ENCODE measurements at places on chromosomes 5 and 9. TPM values are rescaled to one million over a fixed set of nuclear protein-coding genes. Genes with fewer than 3 reads are reported as not detected.

DNA sequence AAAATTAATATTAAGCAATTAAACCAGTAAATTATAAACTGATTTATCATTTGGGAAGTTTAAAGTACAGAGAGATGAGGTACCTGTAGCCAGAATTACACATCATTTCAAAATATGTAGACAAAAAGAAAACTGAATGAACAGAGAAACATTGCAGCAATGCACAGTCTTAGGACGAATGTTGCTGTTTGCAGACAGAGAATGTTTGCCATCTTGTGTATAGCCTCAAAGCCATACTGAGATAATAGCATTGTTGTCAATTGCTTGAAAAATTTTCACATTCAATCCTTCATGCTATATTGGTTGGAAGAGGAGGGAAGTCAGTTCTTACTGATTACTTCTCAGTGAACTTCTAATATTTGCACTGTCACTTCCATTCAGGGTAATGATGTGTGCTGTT, 326.2 kb downstream of the PRR16 start:
- no peaks in the 10 kb centered on the region for H3K4me1 ChIP-seq
- no peak for DNase-seq
- no peak overlapping the region for H3K4me3 ChIP-seq
- no peaks in the 10 kb centered on the region for H3K27me3 ChIP-seq

The MUSK gene
- total RNA-seq, result not detected

DNA sequence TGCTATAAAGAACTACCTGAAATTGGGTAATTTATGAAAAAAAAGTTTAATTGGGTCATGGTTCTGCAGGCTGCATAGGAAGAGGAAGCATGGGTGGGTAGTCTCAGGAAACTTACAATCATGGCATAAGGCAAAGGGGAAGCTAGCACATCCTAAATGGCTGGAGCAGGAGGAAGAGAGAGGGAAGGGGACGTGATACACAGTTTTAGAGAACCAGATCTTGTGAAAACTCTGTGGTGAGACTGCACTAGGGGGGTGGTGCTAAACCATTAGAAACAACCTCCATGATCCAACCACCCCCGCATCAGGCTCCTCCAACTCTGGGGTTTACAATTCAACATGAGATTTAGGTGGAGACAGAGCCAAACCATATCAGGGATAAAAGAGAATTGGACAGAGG, 624.2 kb downstream of the PRR16 start:
- H3K36me3 ChIP-seq, result no peaks in the 10 kb centered on the region
- H3K27me3 ChIP-seq, result no peaks in the 10 kb centered on the region
- no peaks in the 10 kb centered on the region for H3K4me1 ChIP-seq
- H3K27ac ChIP-seq, result no peak overlapping the region
- no peak for DNase-seq
- H3K4me3 ChIP-seq, result no peak overlapping the region

DNA sequence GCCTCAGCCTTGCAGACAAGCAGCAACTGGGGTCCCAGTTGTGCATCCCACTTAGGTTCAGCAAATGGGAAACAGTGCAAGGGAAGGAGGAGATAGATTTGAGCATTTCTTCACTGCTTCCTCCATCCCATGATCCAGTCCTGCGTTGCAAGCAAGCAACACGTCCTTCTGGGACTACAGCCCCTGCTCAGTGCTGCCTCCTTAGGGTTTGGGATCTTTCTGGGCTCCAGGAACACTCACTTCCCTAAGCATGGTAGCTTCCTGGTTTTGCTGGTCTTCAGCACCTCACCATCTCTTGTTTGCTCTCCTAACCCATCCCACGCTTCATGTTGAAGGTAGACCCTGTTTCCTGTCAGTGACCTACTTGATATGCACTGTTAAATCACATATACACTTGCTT, 444.7 kb downstream of the MED10 start:
- no peaks in the 10 kb centered on the region for H3K36me3 ChIP-seq
- H3K27ac ChIP-seq, result no peak overlapping the region
- no peaks in the 10 kb centered on the region for H3K4me1 ChIP-seq
- DNase-seq, result no peak
- H3K4me3 ChIP-seq, result no peak overlapping the region

- H3K36me3 ChIP-seq, result no peaks in the 10 kb centered on the region
- DNase-seq, result no peak
- H3K27me3 ChIP-seq, result no peaks in the 10 kb centered on the region
- H3K4me3 ChIP-seq, result no peak overlapping the region
- peak overlapping the region; percentile 80 for H3K27ac ChIP-seq
Observed at GRCh38 chr9:4923580-4924544, 61.2 kb upstream of the JAK2 start.

The BRINP1 gene
- total RNA-seq, result 4.3 TPM

The NR2F1 gene
- total RNA-seq, result 3.4 TPM

DNA sequence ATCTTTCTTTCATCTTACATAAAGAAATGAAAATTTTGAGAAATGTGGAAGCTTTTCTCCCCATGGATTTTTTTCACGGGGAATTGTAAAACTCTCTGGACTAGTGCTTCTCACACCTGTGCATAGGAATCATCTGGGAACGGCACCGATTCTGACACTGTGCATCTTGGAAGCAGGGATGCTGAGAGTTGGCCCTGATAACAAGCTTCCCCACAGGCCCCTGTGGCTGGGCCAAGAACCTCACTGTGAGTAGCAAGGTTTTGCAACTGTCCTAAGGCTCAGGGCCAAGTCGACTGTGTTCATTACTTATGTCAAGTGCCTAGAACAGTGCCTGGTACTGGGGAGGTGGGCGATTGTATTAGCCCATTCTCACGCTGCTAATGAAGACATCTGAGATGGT, 107.9 kb upstream of the ICE1 start:
- DNase-seq, result no peak
- H3K27me3 ChIP-seq, result no peaks in the 10 kb centered on the region
- H3K27ac ChIP-seq, result no peak overlapping the region
- no peak overlapping the region for H3K4me3 ChIP-seq
- H3K4me1 ChIP-seq, result no peaks in the 10 kb centered on the region

The MAN2A1 gene
- total RNA-seq, result 64.8 TPM

The ALDH1A1 gene
- 101 TPM for total RNA-seq

- peaks cover 12% of the 10 kb centered on the region for H3K4me1 ChIP-seq
- no peaks in the 10 kb centered on the region for H3K36me3 ChIP-seq
- DNase-seq, result no peak
- H3K4me3 ChIP-seq, result no peak overlapping the region
Observed at GRCh38 chr5:154528005-154528594, 50.1 kb upstream of the HAND1 start.

GRCh38 chr9:71582347-71582746, 186.0 kb downstream of the CEMIP2 start:
- H3K36me3 ChIP-seq, result no peaks in the 10 kb centered on the region
- H3K4me3 ChIP-seq, result no peak overlapping the region
- no peaks in the 10 kb centered on the region for H3K4me1 ChIP-seq
- no peak overlapping the region for H3K27ac ChIP-seq

- H3K36me3 ChIP-seq, result no peaks in the 10 kb centered on the region
- no peak for DNase-seq
- H3K27me3 ChIP-seq, result peaks cover 8% of the 10 kb centered on the region
Observed at GRCh38 chr5:79109527-79110492, 1.8 kb upstream of the BHMT start.
